Epithelial cell of proximal tubule (primary cell): ENCODE measurements at places on chromosomes 3 and 15.

DNA sequence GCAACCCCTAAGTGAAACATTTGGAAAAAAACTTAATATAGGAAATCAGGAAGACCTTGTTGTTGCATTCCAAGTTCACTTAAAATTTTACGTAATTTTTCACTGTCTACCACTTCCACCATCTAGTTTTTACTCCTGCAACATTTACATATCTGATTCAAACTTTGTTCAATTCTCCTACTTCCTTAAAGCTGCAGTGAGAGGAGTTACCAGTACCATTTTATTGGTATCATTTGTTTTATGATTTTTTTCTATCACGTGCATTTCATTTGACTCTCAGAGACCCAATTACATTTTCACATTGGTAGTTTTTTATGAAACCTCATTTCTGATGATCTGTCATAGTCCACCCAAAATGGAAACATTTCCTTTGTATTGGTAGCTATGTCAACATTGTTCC lies 284.9 kb upstream of the MDFIC2 start:
- DNase-seq, result no peak

DNA sequence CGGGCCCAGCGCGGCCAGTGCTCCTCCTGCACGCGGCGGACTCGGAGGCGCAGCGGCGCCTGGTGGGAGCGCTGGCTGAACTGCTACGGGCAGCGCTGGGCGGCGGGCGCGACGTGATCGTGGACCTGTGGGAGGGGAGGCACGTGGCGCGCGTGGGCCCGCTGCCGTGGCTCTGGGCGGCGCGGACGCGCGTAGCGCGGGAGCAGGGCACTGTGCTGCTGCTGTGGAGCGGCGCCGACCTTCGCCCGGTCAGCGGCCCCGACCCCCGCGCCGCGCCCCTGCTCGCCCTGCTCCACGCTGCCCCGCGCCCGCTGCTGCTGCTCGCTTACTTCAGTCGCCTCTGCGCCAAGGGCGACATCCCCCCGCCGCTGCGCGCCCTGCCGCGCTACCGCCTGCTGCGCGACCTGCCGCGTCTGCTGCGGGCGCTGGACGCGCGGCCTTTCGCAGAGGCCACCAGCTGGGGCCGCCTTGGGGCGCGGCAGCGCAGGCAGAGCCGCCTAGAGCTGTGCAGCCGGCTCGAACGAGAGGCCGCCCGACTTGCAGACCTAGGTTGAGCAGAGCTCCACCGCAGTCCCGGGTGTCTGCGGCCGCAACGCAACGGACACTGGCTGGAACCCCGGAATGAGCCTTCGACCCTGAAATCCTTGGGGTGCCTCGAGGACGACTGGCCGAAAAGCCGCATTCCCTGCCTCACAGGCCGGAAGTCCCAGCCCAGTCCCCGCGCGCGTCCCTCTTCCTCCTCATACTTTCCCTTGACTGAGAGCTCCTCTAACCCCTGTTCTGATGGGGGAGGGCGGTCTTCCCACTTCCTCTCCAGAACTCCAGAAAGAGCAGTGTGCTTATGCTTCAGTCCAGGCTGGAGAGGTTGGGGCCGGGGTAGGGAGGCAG lies 1.4 kb upstream of the IL17RC start:
- no peak for DNase-seq

- no peak for DNase-seq
Measured at GRCh38 chr15:79901958-79902357, 5.1 kb upstream of the MTHFS start.

DNA sequence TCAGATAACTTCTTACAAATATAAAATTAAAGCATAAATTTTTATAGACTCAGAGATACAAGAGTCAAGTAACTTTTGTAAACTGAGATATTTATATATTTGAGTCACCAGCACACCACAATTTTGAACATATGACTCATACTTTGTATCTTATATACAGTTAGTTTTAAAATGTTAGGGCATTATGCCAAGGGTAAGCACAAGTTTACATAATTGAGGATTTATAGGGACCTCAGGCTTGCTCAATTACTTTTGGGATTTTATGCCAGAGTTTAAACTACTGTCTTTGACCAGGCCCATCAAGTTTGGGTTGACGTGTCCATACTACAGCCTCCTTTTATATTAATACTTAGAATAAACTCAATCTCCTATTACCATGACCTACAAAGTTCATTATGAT lies 7.4 kb upstream of the FGF7 start:
- DNase-seq, result no peak

DNA sequence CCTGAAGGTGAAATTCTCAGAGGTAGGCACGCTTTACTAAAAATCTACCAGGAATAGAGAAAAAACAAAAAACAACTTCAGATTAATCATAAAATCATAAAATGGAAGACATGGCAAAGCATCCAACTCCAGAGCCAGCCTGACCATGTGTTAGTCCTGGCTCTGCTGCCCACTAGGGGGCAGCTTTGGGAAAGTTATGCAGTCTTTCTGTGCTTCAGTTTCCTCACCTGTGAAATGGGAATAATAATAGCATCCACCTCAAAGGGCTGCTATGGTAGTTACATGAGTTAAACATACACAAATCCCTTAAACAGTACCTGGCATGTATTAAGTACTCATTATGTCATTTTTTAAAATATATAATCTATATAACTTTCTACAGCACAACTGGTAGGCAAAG lies 52.3 kb downstream of the WNT5A start:
- no peak for DNase-seq

GRCh38 chr3:16181361-16181760 lies 6.9 kb downstream of the GALNT15 start:
- no peak for DNase-seq

DNA sequence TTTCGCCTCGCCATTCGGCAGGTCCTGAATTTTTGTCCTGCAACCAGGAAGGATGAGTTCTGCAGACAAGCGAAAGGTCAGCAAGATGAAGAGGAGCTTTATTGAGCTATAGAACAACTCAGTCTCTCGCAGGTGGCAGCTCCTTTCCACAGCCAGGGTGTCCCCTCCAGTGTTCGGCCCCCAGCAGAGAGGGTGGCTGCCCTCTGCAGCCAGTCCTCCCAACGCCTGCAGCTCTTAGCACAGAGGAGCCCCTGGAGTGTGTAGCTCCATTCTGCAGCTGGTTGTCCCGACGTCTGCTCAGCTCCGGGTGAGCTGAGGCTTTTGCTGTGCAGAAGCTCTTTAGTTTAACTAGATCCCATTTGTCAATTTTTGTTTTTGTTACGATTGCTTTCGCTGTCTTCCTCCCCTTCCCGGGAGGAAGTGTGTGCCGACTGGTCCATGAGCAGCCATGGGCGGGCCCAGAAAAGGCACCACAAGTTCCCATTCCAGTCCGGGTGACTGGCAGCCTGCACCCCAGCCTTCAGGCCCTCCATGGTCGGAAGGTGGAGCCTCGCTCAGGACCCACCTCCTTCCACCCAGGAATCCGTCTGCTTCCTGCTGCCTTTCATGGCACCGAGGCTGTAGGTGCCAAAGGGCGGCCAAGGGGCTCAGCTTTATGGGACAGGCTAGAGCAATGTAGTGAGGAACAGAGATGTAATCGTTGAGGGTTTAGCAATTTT lies 497.8 kb upstream of the CNTN4 start:
- no peak for DNase-seq

DNA sequence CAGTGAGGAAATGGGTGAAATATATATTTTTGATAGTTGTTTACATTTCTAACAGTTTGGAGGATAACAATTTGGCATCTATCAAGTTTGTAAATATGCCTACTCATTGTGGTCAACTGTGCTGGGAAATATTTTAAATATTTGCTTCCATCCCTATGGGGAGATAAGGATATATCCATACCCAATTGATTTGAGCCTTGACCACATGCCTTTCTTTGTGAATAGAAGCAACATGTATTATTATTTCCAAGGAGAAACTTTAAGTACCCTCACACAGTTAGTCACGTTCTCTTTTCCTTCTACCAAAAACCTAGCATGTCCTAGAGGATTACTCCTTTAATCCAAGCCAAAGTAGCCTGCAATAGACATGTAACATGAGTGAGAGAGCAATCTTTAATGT lies 245.4 kb upstream of the CBLB start:
- DNase-seq, result no peak

- no peak for DNase-seq
Measured at GRCh38 chr15:40927873-40928806, 1.0 kb upstream of the DLL4 start.

GRCh38 chr3:116607205-116607604 lies 102.4 kb upstream of the TUSC7 start:
- no peak for DNase-seq

- DNase-seq, result no peak
Measured at GRCh38 chr15:39922462-39923092, 2.5 kb upstream of the GPR176 start.

DNA sequence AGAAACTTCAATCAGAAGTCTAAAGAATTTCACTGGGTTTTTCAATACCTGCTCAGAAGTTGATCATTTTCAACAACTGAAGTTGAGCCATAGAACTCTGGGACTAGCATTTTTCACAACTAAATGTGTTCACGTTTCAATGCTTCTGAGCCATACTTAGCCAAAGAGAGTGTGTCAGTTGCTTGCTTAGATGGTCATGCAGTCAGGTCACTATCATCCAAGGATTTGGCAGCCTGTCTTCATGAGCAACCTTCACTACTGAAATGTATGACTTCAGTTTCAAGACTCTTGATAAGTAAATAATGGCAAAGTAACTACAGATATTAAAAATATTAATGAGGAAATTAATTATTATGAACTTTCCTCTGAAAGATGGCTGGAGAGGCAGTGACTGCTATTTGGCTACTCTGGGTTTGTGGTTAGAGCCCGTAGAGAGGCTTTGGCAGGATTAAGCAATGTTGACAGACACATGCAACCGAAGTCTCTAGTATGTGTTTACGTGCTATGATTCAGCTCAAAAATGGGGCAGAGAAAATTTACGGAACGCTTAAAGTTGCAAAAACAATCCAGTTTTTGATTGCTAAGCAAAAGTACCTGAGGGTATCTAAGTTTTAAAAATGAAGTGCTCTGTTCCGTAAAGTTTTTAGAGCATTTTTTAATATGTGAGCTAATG lies 133.8 kb downstream of the GMNC start:
- no peak for DNase-seq

- no peak for DNase-seq
Measured at GRCh38 chr3:150145659-150146058, 175.0 kb upstream of the PFN2 start.

- no peak for DNase-seq
Measured at GRCh38 chr3:50687127-50687751, 12.5 kb downstream of the DOCK3 start.

DNA sequence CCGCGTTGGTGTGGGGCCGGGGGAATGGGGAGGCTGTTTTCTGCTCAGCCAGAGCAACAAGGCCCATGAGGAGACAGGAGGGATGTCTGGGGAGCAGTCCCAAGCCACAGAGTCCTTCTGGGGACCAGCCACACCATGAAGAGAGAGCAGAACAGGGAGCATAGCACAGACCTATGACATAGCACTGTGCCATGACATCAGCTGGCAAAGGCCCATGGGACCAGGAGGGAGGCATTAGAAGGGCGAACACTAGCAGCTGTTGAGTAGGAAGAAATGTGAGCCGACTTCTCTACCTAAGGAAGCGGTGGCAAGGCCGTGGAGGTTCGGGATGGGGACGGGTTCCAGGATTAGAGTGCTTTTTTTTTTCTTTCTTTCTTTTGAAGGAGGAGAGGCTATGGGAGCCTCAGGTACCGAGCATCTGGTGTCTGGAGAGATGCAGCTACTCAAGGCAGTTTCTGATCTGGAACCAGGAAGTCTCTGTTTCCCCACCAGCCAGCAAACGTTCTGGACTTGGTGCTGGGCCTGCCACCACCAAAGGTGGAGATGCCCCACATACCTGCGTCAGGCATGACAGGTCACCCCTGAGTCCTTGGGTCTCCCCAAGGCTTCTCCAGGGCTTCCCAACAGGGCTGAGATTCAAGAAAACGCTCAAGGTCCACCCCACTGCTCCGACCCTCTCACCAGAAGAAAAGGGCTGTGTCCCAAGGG lies 77.3 kb upstream of the CGNL1 start:
- no peak for DNase-seq

- no peak for DNase-seq
Measured at GRCh38 chr15:89963301-89964231, 37.6 kb upstream of the ZNF710 start.

DNA sequence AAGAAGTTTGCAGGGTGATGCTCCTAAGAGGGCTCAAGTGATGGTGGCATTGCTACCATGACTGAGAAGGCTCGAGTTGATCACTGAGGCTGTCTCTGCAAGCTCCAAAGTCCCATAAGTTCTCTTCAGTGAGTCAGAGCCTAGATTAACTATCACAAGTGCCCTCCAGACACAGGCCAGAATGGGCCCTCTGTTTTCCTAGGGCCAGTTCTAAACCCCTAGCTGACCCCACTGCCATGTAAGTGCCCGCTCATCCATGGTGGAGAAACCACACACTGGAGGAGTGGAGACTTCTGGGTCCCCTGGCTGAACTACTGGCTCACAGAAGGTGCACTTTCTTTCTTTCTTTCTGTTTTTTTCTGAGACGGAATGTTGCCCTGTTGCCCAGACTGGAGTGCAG lies 87.6 kb upstream of the WNT5A start:
- DNase-seq, result no peak
